ENCODE measurements at places on chromosomes 7 and 10.

DNA sequence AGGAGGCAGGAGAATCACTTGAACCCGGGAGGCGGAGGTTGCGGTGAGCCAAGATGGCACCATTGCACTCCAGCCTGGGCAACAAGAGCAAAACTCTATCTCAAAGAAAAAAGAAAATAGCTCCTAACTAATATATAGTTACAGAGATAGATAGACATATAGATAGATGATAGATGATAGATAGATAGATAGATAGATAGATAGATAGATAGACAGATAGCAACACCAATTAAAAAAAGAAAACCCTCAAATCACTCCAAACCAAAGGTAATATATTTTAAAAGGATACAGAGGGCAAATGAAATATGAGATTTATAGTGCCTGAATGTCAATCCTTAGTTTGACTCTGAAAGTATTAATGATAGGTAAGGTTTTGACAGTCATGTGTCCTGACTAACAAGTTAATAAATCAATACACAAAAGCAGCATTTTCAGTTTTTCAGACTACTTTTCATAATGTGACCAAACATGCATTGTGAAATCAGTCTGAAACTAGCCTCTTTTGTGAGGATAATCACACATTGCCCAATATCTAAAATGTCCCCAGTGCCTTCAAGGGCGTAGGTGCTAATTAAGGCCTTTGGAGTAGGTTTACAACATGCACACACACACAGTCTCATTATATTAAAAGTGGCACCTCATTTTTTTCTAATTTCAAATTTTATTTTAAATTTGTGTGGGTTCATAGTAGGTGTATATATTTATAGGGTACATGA is 61.2 kb downstream of the BPGM start:
- DNase-seq, result no peak

DNA sequence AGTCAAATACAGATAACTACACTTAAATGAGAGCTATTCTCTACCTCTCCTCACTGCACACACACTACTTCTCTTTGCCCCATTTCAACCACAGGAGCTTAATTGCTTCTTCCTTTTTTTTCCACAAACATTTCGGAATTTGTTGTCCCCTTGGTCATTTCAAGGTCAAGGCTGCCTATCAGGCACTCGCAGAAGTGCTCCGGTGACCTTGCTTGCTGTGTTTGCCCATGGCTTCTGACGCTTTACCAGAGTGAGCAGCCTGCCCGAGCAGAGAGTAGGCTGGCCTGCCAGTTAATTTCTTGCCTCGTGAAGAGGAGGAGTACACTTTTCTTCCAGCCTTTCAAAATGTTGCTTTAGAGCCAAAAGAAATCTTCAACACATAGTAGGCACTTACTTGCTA is 297.1 kb upstream of the LRGUK start:
- no peak for DNase-seq

GRCh38 chr7:35415411-35415822 is 161.5 kb upstream of the TBX20 start:
- no peak for DNase-seq

DNA sequence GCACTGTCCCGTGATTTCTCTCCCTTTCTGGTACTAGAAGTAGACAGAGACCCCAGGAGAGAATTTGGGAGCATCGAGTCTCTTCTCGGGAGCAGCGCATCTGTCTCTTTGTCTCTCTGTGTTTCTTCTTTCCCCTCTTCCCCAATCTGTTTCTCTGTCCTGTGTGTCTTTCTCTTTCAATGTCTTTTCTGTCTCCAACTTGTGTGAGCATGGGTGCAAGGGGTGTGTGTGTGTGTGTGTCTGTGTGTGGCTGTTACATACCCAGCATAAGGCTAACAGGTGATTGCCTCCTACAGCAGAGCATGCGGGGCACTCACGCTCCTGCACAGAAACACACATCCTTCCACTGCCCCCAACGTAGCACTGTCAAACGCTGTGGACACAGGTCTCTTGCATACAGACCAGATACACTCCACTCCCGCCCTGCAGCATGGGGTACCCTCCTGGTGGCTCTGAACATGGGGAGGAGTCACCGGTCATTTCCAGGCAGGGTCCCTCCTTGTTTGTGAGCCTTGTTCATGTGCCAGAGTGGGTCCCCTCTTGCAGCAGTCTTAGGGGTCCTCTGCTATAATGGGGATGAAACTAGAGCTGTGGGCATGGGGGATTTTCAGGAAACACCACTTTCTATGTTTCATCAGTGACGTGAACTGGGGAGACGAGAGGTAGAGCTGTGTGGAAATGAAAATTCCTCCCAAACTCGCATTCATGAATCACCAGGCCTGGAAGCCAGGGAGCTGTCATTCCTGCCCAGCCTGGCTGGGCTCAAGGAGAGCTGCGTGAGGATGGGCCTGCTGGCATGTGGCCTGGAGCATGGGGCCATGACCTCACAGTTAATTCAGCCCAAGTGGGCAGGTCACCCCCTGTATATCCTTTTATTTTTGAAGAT is 980 bp downstream of the ADAMTS14 start:
- no peak for DNase-seq

- no peak for DNase-seq
These were observed 131.1 kb upstream of the SLC26A5 start for GRCh38 chr7:103577059-103577458.
